ENCODE measurements at places on chromosomes 4 and X. TPM values are rescaled to one million over a fixed set of nuclear protein-coding genes. Genes with fewer than 3 reads are reported as not detected.
A peak's percentile ranks its signal among the peaks of the same experiment; 100 is the strongest.

The RPL9 gene
- total RNA-seq = 1,379 TPM

The PSAPL1 gene
- not detected for total RNA-seq

The RNF4 gene
- total RNA-seq = 37.7 TPM

- DNase-seq = no peak
- peak overlapping the region; percentile 75 for H3K27ac ChIP-seq
Observed at GRCh38 chrX:46574774-46575381, 1.3 kb downstream of the CHST7 start.

DNA sequence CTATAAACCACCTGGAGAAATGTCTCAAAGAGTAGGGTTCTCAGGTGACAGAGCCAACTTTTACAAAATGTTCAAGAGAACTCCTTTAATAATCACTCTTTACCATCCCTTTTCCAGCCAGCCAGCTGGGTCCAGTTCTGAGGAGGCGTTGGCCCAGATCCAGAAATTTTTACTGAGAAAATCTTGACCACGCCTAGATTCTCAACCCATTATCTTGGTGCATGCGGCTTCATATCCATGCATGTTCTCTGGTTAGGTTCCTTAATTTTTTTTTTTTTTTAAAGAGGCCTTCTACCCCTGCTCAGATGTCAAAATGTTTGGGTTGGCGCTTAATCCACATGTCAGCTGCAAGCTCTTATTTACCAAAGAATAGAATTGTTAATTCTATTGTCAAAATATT lies 12.0 kb upstream of the MAP7D2 start:
- H3K4me1 ChIP-seq = no peaks in the 10 kb centered on the region
- DNase-seq = no peak
- no peak overlapping the region for H3K4me3 ChIP-seq
- H3K36me3 ChIP-seq = peaks cover 68% of the 10 kb centered on the region
- no peaks in the 10 kb centered on the region for H3K27me3 ChIP-seq

DNA sequence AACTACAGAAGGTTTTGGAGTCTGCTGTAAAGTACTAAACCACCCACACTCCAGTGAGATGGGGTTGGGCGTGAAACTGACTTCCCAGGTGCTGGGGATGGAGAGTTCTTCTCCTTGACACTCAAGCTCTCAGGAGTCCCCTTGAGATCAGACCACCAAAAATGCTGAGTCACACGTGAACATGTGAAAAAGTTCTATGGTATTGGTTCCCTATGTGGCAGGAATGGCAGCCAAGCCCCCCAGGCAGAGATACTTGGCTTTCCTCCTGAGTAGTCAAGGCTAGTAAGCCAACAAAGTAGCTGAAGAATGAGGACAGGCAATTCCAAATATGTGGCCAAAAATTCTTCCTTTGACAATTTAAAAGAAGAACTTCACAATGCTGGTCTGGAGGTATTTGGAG lies 222.0 kb upstream of the ADAMTS3 start:
- no peaks in the 10 kb centered on the region for H3K27me3 ChIP-seq
- no peak overlapping the region for H3K4me3 ChIP-seq
- H3K27ac ChIP-seq = no peak overlapping the region
- no peaks in the 10 kb centered on the region for H3K36me3 ChIP-seq
- no peak for DNase-seq
- no peaks in the 10 kb centered on the region for H3K4me1 ChIP-seq

- no peaks in the 10 kb centered on the region for H3K27me3 ChIP-seq
- H3K36me3 ChIP-seq = no peaks in the 10 kb centered on the region
- no peak overlapping the region for H3K4me3 ChIP-seq
Observed at GRCh38 chr4:100042711-100043110, 92.6 kb upstream of the H2AZ1 start.

DNA sequence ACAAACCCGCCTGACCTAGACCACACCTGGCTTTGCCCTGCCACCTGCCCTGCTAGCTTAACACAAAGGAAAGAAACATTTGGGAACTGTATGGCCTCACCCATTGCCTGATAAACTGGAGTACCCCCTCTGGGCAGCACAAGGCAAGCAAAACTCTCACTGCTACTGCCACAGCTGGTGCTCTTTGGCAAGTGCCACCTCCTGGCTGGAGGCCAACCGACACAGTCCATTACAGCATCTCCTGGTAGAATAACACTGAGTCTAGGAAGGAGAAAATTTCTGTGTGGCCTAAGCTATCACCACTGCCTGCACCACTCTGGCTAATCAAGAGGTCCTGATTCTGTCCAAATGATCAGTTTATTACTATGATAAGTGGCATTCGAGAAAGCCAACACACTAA lies 18.9 kb upstream of the SPANXN3 start:
- H3K27ac ChIP-seq = no peak overlapping the region
- no peak overlapping the region for H3K4me3 ChIP-seq
- H3K4me1 ChIP-seq = no peaks in the 10 kb centered on the region

GRCh38 chr4:168321006-168321405 lies 2.5 kb upstream of the DDX60 start:
- H3K36me3 ChIP-seq = no peaks in the 10 kb centered on the region
- no peaks in the 10 kb centered on the region for H3K27me3 ChIP-seq
- H3K4me1 ChIP-seq = no peaks in the 10 kb centered on the region
